ENCODE measurements at places on chromosomes 5 and 9.
A peak's percentile ranks its signal among the peaks of the same experiment; 100 is the strongest.

GRCh38 chr9:92704528-92704927, 34.6 kb upstream of the IPPK start:
- DNase-seq: no peak

DNA sequence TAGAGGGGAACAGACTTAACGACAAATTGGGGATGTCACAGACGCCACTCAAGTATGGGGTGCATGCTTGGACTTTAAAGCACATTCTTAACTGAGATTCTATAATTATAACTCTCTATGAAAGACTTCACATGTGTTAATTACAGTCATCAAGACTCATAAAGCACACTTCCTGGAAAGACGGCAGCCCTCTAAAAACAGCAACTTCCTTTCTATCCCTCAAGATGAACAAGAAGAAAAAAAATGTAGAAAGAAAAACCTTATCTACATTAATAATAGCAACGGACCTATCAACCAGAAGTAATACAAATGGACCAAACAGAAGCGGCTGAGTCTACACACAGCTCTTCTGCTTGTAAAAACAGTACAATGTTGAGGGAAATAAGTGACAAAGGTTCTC, 21.2 kb downstream of the GNAQ start:
- DNase-seq: no peak

- no peak for DNase-seq
Observed at GRCh38 chr5:132419502-132420468, 50.3 kb downstream of the SLC22A5 start.

GRCh38 chr9:101162231-101162630, 133.7 kb downstream of the PLPPR1 start:
- DNase-seq: no peak

DNA sequence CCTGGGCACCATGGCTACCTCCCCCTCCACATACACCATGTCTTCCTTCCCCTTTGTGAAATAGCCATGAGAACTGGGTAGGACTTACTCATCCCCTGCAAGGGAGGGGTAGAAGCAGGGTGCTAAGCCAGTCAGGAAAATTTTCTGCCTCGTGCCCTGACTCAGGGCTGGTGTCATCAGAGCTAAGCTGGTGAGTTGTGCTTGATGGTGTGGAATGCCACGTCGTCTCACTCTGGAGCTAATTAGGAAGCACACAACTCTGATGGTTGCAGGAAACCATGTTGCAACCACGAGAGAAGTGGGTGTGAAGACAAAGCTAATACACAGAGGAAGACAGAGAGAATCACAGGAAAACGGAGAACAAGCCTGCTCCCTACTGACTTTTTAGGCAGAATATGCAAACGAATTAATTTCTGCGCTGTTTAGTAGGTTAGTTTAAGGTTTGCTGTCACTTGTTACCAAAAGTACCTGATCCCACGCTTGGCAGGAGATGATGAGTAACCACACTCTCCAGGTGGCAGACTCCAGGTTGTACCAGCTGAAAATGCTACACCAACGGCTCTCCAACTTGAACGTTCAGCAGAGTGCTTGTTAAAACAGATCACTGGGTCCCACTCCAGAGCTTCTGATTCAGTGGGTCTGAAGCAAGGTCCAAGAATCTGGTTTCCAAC, 54.5 kb downstream of the STK10 start:
- no peak for DNase-seq

GRCh38 chr5:12354686-12355085, 450.4 kb upstream of the CTNND2 start:
- DNase-seq: no peak

DNA sequence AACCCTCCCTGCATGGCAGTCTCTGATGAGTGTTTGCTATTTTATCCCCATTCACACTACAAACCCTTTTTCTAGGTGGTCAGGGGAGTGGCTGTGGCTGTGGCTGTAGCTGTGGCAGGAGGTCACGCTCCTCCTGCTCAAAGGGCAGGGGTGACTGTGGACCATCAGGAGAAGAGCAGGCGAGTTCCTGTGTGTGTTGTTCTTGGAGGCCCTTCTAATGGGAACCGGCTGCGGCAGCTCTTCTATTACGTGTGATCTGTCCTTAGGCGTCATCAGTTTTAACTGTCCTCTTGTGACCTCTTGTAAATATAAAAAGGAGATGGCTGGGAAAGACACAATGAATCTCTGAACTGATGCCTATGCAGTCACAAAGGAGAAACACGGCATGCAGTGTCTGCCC, 65.1 kb downstream of the ANKH start:
- DNase-seq: no peak

DNA sequence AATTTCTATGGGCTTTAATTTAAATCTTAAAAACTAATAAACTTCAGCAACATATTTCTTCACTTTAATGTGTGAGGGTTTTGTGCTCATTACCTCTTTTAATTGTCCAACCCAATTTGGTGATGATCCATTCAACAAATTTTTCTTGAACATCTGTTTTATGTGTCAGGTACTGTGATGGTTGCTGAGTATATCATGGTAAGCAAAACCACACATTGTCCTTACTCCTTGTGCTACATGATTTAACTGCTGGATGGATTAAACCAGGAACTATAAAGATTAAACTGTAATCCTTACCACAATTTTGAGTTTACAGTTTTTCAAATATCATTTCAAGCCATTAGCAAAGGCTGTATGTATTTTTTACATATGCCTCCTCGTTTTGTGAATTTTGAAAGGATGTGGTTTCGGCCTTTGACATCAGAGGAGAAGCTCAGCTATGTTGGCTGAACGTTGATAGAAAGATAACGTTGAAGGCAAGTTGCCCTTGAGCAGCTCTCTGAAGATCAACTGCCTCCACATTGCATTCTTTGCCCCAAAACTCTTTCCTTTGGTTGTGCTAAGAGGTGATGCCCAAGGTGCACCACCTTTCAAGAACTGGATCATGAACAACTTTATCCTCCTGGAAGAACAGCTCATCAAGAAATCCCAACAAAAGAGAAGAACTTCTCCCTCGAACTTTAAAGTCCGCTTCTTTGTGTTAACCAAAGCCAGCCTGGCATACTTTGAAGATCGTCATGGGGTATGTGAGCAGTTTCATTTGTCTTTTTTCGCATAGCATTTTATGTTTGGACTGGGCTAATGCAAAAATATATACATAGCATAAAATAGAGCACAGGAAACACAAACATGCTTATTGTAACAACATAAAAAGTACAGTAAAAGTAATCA, at the start of gene ITK:
TSS of gene ITK (plus strand) at position 467 of the 891 bp plus-strand sequence. CDS start at position 605, 138 bp downstream.
- DNase-seq: no peak

- DNase-seq: no peak
Observed at GRCh38 chr9:32841314-32841713, 58.0 kb downstream of the TMEM215 start.

DNA sequence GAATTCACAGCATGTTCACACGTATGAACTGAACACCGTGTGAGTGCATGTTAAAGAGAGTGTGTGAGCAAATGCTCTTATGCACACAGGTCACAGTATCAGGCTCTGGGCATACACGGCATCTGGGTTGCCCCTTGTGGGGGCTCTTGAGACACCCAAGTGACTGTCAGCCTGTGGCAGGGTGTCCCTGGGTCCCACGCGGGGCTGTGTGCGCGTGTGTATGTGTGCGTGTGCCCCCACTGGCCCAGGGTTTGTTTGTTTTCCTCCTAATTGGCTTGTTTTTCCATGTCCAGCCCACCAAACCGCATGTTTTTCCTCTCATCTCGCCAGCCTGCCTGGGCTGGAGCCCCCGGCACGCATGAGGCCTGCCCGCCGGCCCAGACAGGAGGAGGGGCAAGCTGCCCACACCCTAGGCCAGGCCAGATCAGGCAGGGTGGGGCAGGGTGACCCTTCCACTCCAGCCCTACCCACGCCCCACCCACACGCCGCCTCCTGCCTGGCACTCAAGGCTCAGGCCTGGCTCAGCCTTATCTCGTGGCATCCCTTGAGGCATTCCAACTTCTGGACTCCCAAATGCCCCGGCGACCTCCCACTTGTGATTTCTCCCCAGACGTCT, 28.8 kb downstream of the CNTFR start:
- no peak for DNase-seq

DNA sequence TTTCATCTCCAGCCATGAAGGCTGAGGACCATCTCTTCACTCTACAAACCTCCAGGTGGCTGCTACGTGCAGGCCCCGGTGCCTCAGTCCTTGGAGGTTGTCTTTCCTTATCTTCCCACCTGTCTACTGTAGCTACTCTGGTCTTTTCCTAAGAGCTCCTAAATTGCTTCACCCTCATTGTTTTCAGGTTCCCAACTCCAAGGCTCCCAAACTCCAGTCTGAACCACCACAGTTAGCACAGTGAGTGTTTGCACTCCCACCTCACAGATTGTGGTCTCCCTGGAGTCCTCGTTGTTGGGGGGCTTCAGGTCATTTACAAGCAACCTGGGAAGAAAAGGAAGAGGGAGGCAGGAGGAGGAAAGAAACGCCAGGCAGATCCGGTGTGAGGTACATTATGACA, 85.3 kb downstream of the NSUN2 start:
- DNase-seq: no peak

- DNase-seq: no peak
Observed at GRCh38 chr5:68521776-68522175, 306.2 kb downstream of the PIK3R1 start.

GRCh38 chr9:13790055-13790454, 510.6 kb upstream of the MPDZ start:
- DNase-seq: no peak

DNA sequence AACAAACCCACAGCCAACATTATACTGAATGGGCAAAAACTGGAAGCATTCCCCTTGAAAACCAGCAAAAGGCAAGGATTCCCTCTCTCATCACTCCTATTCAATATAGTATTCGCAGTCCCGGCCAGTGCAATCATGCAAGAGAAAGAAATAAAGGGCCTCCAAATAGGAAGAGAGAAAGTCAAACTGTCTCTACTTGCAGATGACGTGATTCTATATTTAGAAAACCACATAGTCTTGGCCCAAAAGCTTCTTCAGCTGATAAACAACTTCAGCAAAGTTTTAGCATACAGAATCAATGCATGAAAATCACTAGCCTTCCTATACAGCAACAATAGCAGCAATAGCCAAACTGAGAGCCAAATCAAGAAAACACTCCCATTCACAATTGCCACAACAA, 333.7 kb upstream of the EDIL3 start:
- DNase-seq: no peak

- DNase-seq: no peak
Observed at GRCh38 chr5:132180134-132180745, 47.4 kb downstream of the P4HA2 start.

GRCh38 chr9:95588724-95589588, 72.2 kb upstream of the PTCH1 start:
- no peak for DNase-seq

- peak; percentile 43 for DNase-seq
Observed at GRCh38 chr9:137411645-137412380, 11.1 kb downstream of the EXD3 start.

All from GM12878 (cell line).